ENCODE measurements at places on chromosomes 12 and 14. TPM values are rescaled to one million over a fixed set of nuclear protein-coding genes. Genes with fewer than 3 reads are reported as not detected.

GRCh38 chr12:79764641-79765040 lies 73.9 kb upstream of the PAWR start:
- no peak for DNase-seq

The HCAR2 gene
- total RNA-seq, result 0.59 TPM

DNA sequence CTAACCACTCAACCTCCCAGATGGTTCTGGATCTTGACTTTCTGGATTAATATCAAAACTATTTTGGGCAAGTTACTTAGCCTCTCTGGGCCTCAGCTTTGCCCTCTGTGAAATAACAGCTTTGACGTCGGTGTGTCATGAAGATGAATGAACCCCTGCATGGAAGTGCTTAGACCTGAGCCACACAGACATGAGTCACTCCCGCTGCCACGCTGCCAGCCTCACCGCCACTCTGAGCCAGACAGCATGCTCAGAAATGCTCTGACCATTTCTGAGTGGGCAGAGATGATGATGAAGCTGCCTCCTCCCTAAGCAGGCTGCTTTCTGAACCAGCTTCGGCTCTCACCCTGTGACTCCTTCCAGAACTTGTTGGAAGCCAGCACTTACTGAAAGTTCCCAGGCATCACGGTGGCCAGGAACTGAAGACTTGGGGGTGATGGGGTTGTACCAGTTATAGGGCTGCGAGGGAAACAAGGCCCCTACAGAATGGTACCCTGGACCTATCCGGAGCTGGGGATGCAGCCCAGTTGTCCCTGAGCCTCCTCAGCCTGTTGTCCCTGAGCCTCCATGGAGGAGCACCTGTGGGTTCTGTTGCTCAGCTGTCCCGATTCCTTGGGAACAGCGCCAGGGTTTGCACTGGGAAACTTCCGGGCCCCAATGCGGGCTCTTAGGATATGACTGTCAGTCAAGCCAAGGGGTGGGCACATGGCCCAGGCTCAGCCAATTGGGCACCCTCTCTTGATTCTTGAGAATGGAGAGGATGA lies 2.0 kb upstream of the CCDC197 start:
- no peak for DNase-seq

- DNase-seq, result no peak
These were observed 57.6 kb upstream of the ATP2B1 start for GRCh38 chr12:89765959-89766824.

- DNase-seq, result no peak
These were observed 30.8 kb upstream of the BCL2L14 start for GRCh38 chr12:12039897-12040296.

- no peak for DNase-seq
These were observed 1.1 kb downstream of the NELL2 start for GRCh38 chr12:44874981-44875416.

Measured in cardiac septum (tissue), 1 donor.